ENCODE measurements at places on chromosomes 12 and 14.
A peak's percentile ranks its signal among the peaks of the same experiment; 100 is the strongest.

DNA sequence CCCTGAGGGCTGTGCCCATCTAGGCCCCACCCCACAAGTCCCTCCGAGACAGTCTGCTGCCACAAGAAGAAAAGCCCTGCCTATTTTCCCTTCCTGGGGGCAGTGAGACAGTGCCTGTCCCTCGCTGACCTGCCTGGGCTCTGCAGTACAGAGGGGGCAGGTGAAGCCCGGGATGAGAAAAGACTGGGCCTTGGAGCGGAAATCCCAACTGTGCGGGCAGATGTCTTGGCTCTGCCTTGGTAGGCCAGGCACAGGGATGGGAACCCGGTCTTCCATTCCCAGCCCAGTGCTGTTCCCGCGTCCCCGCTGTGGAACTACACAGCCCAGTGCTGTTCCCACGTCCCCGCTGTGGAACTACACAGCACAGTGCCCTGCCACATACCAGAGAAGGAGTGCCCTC, 12.8 kb upstream of the NXPH4 start:
- no peak for DNase-seq

DNA sequence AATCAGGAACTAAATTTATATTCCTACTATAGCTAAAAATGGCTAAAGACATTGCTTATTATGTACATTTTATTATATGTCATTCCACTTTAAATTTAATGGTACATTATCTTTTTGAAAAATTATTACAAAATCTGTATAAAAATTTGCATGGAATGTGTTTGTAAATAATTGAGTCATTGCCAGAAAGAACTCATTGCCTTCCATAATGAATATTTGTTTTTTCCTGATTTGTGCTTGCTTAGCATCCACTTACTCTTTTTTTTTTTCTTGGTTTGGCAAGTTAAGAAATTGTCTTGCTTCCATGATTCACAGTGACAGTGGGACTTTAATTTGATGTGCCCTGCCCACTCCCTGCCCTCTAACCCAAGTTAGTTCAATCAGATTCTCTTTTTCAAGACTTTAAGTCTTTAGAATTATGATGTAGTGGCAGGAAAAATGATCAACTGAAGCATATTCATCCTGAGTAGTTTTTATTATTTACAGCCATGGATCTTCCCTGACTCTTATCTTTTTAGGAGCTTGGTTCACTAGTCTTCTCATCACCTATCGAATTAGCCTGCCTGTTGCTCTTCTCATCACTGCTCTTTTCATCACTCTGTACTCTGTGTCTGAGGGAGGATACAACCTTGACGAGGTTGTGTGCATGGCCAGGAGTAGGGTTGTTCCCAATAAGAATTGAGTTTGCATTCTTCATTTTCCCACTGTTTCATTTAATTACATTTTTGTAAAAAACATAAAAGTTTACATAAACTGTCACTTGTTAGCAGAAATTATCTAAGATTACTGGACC, 442.0 kb downstream of the BTG1 start:
- no peak for DNase-seq

- DNase-seq = no peak
These were observed 2.9 kb upstream of the RAB35 start for GRCh38 chr12:120119271-120119973.

DNA sequence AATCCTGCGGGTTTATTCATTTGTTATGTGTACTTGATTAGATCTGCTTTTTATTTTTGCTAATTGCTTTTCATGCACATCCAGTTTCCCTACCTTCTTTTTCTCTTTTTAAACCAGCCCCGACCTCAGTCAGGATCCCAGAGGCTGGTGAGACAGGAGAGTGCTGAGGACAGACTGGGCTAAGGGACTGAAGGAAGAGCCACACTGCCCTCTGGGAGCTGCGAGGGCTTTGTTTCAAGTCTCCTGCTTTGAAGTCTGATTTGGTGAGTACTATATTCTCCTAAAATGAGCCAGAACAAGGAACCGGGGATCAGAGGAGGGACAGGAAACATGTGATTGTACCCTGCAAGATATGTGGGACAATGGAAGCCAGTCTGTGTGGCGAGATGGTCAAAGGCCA, 23.9 kb downstream of the PRICKLE1 start:
- DNase-seq = no peak

DNA sequence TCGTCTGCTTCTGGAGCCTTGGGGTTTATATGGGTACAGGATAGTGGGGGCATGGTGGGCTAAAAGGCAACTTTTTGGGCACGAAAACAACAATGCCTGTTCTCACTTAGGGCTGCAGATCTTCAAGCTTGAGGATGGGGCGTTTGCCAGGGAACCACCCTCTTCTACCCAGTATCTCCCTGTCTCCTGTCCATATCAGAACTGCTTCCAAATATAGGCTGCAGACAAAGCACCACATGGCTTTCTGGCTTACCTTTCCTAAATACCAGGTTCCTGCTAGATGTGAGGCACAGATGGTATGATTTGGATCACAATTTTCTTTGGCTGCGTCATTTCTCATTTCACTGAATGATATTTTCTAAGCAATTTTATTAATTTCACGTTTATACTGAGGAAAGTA, 70.4 kb downstream of the CMAS start:
- no peak for DNase-seq

GRCh38 chr12:66140731-66141130, 10.2 kb upstream of the LLPH start:
- DNase-seq = peak; percentile 30

- DNase-seq = peak; percentile 28
These were observed 28.9 kb downstream of the ESR2 start for GRCh38 chr14:64265222-64265621.

GRCh38 chr14:49438256-49438770, 147.9 kb downstream of the RPS29 start:
- DNase-seq = no peak

DNA sequence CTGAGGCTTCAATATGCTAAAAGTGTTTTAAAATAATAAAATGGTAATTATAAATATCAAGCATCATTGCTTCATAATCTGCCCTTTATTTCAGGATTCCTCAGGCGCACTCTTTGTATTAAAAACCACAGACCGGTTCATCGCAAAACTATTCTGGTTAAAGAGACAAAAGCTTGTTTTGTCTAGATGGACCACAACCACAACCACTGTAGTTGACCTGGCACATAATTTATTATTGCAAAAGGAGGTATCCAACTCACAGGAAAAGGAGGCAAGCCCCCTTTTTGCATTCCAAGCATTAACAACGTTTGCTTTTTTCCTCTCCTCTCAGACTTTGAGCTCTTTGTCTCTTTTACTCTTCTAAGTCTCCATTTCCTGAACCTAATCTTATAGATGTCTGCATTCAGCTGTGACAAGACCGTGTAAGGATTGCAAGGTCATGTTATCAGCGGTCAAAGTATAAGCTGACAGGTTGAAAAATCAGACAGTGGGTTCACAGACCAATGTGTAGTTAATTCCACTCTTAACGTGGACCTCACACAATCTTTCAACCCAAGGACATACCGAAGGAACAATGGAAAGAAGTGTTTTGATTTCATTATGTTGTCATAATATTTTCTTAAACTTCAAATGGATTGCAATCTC, 1057.6 kb downstream of the GALC start:
- no peak for DNase-seq

DNA sequence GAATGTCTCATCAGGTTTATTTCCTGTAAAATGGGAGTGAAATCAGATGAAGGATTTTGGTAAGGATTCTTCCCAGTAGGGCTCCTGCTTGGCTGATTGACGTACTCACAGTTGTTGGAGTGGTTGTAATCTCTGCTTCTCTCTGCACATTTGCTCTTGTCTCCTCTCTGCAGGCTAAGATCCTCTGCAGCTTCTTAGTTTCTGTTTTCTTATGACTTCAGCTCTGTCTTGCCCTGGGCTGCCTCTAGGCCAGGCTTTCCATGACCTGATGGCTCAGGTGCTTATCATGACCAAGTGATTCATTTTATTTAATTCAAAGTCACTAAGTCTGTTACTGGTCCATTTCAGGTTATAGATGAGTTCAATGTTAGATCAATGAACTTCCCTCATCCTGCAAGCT, 394.5 kb upstream of the DDHD1 start:
- no peak for DNase-seq

- no peak for DNase-seq
These were observed 216.0 kb upstream of the SFSWAP start for GRCh38 chr12:131494741-131495524.

GRCh38 chr14:75486318-75486717, 36.0 kb upstream of the BATF start:
- no peak for DNase-seq

- no peak for DNase-seq
These were observed 18.3 kb downstream of the SLC38A2 start for GRCh38 chr12:46354111-46354801.

DNA sequence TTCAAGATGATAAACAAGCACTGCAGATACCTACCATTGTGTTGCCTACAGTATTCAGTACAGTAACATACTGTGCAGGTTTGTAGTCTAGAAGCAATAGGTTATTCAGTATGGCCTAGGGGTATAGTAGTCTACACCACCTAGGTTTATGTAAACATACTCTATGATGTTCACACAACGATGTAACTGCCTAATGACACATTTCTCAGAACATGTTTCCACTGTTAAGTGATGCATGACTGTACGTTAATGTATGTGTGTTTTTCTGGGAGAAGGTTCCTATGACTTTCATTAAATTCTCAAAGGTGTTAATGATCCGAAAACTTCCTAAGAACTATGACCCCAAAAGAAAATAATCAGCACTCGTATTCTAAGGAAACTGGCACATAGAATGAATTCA, 20.9 kb upstream of the CALM1 start:
- no peak for DNase-seq

DNA sequence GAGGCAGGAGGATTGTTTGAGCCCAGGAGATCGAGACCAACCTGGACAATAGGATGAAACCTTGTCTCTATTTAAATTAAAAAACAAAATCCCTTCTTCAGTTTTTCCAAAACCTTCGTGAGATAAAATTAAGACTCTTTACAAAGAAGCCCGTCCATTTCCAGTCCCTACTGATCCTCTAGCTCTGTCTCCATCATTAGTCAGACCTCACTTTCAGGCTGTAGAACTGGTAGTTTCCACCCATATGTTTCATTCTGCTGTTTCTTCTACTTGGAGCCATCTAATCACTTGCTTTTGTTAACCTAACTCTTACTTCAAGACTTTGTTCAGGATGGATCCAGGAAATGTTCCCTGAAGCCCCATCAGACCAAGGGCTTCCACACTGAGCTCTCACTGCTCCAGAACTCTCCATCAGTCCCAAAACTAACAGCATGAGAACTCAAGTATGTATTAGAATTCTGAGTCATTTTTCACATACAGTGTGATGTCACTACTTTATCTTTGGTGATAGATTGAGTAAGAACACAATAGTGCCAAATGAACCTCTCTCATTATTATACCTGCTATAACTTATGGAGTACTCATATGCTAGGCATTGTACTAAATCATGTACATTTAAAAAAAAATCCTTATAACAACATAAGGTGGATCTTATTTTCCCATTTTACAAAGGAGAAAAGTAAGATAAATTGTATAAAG, 90.8 kb downstream of the PRICKLE1 start:
- no peak for DNase-seq

DNA sequence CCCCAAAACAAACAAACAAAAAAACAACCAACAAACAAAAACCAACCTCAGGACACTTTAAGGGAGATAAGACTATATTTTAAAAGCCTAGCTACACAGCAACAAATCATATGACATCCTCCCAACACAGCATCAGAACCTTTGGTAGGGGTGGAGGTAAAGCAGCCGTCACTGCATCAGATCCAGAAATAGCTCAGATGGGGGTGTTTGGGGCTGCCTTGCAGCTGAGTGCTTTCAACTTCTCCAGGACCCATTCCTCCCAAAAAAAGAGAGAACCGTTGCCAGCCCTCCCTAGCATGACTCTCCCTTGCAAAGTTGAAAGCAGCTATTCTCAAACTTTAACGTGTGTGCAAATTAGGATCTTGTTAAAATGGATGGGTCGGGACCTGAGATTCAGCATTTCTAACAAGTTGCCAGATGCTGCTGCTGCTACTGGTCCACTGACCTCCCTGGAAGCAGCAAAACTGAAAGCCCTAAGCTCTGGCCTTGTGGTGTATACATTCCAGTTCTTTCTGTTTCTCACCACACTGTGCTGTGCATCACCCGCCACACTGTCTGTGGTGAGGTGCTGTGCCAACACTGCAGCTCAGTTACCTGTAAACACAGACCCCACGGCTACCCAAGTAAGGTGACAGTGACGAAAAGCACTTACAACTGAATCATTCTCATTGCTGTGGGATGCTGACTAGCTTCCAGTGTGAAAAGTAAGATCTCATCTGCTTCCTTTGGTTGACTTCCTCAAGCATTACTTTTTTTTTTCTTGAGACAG, 54.0 kb downstream of the SLC38A1 start:
- DNase-seq = peak; percentile 49

DNA sequence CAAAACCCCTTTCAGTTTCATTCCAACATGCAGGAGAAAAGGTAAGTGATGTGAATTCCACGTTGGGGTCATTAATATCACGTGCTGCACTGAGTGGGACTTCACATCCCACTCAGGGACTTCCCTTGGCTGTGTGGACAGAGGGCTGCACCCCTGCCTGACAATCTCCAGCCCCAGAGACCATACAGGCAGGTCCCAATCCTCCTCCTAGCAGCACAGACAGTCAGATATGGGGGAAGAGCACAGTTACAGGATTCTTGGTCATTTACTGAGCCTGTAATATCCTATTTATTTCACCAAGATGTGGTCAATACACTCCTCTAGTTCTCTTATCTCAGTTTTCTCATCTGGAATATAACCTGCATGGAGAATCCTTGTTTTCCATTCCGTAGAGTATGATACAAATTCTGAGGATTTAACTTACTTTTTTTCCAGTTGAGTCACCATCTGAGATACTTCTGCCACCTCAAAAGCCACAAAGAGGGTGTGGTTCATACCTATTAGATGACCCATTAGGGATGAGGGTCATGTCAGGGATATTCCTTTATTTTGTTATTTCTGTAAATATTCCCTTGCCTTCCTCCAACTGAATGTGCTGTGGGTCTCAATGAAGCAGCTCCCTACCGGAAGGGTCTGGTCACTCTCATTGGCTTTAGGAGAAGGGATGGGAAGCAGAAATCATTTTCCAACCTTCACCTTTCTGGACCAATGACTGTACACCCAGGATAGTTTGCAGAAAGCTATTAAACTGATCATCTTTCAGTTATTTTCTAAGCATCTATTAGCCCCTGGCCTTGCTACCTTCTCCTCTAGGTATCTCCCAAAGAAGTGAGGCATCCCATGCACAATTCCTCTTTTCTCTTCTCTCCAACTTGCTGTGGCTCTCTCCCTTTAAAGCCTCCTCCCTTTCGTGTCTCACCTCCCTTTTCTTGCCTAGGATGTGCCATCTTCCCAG, 43.0 kb upstream of the NTF3 start:
- DNase-seq = no peak

All from KBM-7 (cell line).